ENCODE measurements at places on chromosomes 5 and 9. TPM values are rescaled to one million over a fixed set of nuclear protein-coding genes. Genes with fewer than 3 reads are reported as not detected.

Gene SAXO1
- 0.22 TPM for total RNA-seq

GRCh38 chr9:132837501-132838286, 40.4 kb downstream of the AK8 start:
- H3K36me3 ChIP-seq = no peaks in the 10 kb centered on the region
- DNase-seq = no peak
- no peak overlapping the region for H3K4me3 ChIP-seq
- no peaks in the 10 kb centered on the region for H3K4me1 ChIP-seq

DNA sequence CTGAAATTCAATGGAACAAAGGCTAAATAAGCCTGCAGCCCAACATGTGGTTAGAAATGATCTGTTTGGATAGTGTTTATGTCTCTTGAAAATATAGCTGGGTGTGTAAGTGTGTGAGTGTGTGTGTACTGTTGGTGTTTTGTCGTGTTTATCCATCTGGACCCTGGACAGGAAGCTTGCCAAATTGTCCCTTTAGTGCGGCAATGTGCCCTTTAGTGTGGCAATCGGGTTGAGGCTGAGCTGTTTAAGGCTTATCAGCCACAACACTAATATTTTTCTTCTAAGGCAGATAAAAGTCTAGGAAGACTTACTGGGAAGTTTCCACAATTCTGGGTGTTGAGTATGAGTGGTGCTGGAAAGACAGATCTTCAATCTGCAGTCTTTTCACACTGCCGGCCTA, 180.2 kb downstream of the YTHDC2 start:
- no peak for DNase-seq
- H3K27ac ChIP-seq = no peak overlapping the region
- H3K4me3 ChIP-seq = no peak overlapping the region
- no peaks in the 10 kb centered on the region for H3K27me3 ChIP-seq
- no peaks in the 10 kb centered on the region for H3K4me1 ChIP-seq

GRCh38 chr5:41968153-41968723, 43.2 kb downstream of the FBXO4 start:
- H3K27ac ChIP-seq = no peak overlapping the region
- H3K27me3 ChIP-seq = no peaks in the 10 kb centered on the region
- H3K4me1 ChIP-seq = no peaks in the 10 kb centered on the region

DNA sequence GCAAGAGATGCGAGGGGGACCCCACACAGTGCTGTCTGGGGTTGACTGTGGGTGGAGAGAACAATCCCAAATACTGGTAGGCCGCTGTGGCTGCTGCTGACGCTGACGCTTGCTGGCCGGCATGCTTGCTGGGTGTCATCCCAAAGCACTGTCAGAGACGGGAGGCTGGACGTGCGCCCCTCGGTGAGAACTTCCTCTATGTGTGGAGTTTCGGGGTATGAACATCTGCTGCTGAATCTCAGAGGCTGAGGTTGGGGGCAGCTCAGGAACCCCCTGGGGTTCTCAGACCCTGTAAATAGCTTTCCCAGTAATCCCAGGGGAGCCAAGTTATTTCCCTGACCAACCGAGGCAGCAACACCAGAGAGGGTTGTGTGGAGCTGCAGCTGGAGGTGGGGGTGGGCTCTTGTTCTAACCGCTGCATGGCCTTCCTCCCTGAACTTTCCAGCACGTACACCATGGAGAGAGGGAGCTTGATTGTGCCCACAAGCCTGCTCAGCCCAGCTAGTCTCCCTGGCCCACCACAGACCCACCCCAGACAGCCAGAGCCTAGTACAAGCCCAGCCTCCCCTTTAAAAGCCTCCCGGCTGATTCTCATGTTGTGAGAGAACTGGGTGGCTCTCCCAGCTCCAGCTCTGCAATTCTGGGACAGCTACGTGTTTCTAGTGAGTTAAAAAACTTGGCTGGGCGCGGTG, 21.8 kb upstream of the SLC12A7 start:
- no peak overlapping the region for H3K4me3 ChIP-seq
- no peaks in the 10 kb centered on the region for H3K27me3 ChIP-seq
- H3K27ac ChIP-seq = no peak overlapping the region

GRCh38 chr9:113456235-113456634, 7.3 kb upstream of the RGS3 start:
- peaks cover 28% of the 10 kb centered on the region for H3K4me1 ChIP-seq
- no peak for DNase-seq
- H3K36me3 ChIP-seq = no peaks in the 10 kb centered on the region

All from upper lobe of left lung (tissue), 6 donors.